Kidney tubule cell (primary cell): ENCODE measurements at places on chromosomes 3 and 15.

DNA sequence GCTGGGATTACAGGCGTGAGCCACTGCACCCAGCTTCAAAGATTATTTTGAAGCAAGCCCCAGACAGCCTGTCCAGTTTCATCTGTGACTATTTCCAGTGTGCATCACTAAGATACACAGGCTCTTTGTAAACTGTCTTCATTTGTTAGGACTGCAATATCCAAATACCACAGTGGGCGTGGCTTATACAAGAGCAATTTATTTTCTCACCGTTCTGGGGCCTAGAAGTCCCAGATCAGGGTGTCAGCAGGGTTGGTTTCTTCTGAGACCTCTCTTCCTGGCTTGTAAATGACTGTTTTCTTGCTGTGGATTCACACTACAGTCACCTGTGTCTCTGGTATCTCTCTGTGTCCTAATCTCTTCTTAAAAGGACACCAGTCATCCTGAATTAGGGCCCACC is 59.7 kb downstream of the RLBP1 start:
- no peak for DNase-seq

- peak; percentile 94 for DNase-seq
Measured at GRCh38 chr3:119637679-119638477, 22.5 kb downstream of the POPDC2 start.

DNA sequence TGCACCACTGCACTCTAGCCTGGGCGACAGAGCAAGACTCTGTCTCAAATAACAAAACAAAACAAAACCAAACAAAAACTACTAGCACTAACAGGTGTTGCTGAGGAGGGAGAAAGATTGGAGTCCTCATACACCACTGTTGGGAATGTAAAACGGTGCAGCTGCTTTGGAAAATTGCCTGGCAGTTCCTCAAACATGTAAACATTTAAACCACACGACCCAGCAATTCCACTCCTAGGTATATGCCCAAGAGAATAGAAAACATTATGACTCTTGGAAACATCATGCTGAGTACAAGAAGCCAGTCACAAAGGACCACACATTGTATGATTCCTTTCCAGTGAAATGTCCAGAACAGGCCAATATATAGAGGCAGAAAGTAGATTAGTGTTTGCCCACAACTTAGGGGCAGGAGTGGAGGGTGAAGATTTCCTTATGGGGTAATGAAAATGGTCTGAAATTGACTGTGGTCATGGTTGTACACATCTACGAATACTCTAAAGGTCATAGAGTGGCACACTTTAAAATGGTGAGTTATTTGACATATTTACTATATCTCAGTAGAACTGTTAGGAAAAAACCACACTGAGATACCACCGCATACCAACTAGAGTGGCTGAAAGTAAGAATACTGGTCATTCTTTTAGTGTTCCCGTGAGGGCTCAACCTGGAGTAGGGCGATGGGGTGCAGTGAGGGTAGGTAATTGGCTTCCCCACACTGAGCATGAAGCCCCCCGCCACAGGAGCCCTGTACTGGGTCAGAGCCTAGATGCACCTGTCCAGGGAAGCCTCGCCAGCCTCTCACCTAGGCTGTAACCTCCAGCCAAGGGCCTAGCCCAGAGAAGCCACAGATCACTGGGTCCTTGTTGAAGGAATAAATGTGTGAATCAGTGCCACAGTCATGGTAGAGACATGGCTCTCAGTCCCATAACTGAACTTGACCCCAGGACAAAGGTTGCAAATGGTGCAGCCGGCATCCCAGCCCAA is 131.1 kb downstream of the NUP210 start:
- no peak for DNase-seq

- no peak for DNase-seq
Measured at GRCh38 chr3:58251631-58252035, 14.0 kb downstream of the ABHD6 start.

GRCh38 chr3:182617500-182617899 is 175.8 kb upstream of the ATP11B start:
- DNase-seq: no peak

- DNase-seq: no peak
Measured at GRCh38 chr3:165938986-165939540, 101.8 kb upstream of the BCHE start.

DNA sequence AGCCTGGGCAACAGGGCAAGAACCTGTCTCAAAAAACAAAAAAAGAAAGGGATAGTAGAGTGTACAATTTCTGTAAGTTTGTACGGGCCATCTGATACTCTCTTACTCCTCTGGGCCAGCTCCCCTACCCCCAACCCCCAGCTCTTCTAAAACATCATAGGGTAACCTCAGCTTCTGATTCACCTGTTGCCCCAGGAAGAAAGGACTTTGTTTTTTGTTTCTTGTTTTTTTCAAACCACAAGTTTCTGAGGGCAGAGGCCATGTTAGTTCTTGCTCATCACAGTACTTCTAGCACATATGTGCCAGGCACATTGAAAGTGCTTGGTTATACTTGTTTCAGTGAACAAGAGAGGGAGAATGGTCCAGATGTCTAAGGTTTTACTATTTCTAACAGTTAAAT is 20.2 kb downstream of the ATOSA start:
- DNase-seq: peak; percentile 38

DNA sequence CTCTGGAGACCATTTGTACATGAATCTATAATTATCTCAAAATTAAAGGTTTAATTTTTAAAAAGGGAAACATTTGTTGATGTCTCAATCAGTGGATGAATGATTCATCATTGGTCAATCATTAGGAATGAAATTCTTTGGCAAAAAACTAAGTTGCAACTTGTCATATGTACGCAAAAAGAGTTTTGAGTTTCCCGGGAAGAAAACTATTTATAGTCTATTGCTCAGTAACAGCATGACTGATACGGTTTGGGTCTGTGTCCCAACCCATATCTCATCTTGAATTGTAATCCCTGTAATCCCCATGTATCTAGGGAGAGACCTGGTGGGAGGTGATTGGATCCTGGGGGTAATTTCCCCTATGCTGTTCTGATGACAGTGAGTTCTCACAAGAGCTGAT is 765.8 kb upstream of the ROBO1 start:
- no peak for DNase-seq

DNA sequence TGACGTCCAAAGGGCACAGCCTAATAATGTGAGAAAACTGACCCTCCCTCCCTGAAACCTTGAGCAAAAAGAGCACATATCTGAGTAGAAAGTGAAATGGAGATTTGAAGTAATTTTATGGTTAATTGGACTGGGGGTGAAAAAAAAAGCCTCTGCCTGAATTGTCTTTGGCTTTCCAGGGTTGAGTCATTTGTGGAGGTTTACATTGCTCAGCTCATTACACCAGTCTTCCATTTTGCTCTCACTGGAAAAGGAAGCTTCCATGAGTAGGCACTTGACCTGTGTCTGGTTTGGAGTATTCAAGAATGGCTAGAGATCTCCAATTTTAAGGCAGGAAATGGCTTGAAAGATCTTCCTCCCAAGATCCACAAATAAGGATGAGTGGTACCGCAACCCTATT is 273.9 kb downstream of the PDCD6IP start:
- no peak for DNase-seq
